Left colon (tissue), 2 donors: ENCODE measurements at places on chromosomes 6 and 20.
A peak's percentile ranks its signal among the peaks of the same experiment; 100 is the strongest.

DNA sequence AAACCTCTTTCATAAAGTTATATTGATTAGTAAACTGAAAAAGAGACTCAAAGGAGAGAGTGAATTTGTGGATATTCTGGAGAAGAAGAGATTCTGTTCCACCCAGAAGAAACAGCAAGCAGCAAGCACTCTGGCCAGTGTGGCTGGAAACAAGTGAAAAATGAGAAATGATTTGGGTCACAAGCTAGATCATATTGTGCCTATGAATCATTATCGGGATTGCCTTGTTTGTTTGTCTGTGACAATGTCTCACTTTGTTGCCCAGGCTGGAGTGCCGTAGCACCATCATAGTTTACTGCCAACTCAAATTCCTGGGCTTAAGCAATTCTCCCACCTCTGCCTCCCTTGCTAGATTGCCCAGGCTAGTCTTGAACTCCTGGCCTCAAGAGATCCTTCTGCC is 106.5 kb upstream of the LOC128125822 start:
- DNase-seq, result no peak

DNA sequence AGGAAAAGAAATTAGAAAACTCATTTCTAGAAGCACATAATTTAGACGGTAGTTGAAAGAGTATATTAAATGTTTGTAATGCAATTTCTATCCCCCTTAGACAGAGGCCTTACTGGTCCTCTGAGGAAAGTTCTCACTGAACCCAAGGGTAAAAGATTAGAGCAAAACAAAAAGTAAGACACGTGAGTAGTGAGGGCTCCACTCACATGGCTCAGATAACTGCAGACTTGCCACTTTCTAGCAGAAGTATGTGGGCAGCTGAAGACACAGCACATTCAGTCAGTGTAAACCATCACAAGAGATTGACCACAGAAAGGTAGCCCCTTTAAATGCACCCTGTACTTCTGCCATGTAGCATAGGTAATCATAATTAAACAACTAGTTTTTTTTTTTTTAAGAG is 193.8 kb downstream of the BTBD9 start:
- no peak for DNase-seq

DNA sequence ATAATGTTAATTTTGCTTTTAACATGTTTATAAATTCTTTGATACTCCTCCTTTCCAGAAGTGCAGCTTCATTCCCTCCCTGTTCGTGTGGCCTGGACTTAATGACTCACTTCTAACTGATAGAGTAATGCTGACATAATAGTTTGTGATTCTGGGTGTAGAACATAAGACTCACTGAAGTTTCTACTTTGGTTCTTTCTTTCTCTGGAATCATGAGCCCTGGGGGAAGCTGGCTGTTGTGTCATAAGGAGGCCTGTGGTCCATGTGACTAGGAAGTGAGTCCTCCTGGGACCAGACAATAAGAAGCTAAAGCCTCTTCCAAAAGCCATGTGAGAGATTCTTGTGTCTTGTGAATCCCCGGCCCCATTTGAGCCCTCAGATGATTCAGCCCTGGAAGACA is 30.5 kb upstream of the HLA-G start:
- no peak for DNase-seq

- no peak for DNase-seq
Observed at GRCh38 chr20:43022568-43022967, 167.1 kb downstream of the PTPRT start.

- no peak for DNase-seq
Observed at GRCh38 chr6:149440735-149441671, 40.9 kb downstream of the SUMO4 start.

DNA sequence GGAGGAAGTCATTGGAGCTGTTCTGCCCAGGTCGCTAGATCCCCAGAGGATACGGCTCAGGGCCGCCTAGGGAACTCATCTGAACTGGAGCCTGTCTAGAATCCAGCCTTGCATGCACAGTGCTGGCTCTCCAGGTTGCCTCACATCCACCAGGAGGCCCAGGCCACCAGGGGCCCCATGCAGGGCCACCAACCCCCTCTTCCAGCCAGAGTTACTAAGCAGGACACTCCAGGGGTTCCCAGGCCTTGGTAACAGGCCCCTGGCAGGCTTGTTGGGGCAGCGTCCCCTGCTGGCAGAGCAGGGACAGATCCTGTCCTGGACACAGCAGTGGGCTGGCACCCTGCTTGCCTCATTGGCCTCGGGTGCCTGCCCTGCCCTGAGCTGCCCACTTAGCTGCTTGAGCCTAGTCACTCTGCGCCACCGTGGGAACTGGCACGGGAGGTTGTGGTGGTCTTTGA is 35.3 kb downstream of the EFCAB8 start:
- peak; percentile 12 for DNase-seq

GRCh38 chr20:46073443-46073842 is 16.3 kb downstream of the NCOA5 start:
- no peak for DNase-seq

- DNase-seq, result no peak
Observed at GRCh38 chr20:38110525-38111178, 54.4 kb downstream of the TGM2 start.

GRCh38 chr6:82396964-82397751 is 33.5 kb downstream of the TPBG start:
- no peak for DNase-seq

- no peak for DNase-seq
Observed at GRCh38 chr6:44533421-44533820, 145.9 kb downstream of the CDC5L start.

GRCh38 chr20:42576167-42576566 is 613.5 kb downstream of the PTPRT start:
- DNase-seq, result no peak

- DNase-seq, result no peak
Observed at GRCh38 chr20:45067558-45067957, 33.4 kb downstream of the KCNS1 start.

DNA sequence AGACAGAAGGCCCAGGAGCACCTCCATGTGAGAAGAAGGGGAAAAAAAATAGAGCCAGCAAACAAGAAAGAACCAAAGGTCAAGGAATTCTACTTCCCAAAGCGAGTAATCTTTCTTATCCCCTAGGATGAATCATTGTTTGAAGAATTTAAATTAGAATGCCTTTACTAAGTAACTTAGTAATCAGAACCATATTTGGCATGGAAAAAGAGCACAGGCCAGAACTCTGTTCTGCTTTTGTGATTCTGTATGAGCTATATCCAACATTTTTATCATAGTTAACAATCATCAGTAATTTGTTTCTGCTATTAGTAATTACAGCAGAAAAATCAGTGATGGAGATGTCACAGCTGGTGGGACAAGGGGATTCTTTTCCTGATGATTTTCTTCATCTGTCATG is 228.8 kb upstream of the FAM83B start:
- no peak for DNase-seq

DNA sequence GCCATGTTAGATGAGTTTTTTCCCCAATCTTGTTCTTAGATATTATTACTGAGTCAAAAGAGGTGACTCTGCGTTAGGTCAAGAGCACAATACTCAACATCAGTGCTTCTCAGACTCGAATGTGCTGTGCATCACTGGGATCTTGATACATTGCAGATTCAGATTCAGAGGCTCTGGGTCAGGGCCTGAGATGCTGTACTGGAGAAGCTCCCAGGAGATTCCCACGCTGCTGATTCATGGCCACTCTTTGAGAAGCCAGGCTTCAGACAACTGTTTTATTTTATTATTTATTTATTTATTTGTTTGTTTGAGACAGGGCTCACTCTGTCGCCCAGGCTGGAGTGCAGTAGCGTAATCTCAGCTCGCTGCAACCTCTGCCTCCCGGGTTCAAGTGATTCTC is 41.4 kb upstream of the ARID1B start:
- no peak for DNase-seq

DNA sequence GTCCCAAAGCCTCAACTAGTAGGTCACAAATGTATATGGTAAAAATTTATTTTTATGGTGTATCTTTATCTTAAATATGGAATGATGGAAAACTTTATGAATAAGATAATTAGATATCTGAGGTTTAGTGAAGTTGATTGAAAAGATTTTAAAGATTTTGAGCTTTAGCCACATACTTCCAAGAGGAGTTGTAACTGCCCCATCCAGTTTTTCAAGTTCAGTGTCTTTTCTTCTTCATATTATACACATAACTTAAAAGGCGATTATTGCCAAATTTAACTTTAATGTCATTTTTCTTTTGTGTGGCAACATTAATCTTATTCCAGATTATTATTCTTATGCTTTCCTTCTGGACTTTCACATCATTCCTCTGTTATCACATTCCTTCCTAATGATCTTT is 266.4 kb downstream of the TINAG start:
- no peak for DNase-seq

- no peak for DNase-seq
Observed at GRCh38 chr6:12952318-12952717, 235.8 kb downstream of the PHACTR1 start.

- no peak for DNase-seq
Observed at GRCh38 chr20:55090286-55090685, 614.9 kb downstream of the DOK5 start.

DNA sequence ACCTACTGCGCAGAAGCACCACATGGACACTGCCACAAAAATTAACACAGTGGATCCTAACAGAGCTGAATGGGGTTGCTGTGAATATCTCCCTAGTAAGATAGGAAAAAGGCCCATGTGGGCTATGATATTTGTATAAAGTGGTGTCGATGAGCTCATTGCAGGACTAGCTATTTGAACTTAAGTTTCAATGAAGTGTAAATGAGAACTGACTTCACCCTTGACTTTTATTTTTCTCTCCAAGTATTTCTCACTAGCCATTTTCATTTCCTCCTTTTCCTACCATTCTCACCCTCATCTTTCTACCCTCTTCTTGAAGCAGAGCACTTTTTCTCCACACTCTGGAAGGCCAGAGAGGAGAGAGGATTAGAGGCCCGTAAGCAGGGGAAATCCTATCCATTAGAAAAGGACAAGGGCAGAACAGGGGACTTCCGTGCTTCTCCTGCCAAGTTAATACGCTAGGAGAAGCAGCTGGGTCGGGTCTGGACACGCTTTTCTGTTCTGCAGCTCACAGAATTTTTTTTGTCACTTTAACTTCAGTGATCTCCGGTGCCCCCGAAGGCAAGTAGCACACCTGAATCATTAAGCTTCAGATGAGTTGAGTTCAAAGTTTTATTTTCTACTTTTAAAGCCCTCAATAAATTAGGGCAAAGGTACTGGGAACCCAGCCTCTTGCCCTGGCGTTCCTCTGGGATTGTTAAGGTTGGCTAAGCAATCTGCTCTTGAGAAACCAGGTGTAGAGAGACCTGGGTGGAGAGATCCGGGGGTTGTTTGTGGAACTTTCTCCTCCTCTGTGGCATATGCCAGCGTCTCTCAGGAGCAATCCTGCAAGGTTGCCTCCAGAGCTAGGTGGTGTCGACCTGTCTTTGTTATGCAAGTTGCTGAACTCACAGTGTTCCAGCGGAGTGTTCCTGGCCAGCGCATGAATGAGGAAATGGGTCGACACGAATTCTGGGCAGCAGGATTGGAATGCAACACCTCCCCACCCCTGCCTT is 56.2 kb upstream of the ARID1B start:
- peak; percentile 55 for DNase-seq

GRCh38 chr6:75551367-75551952 is 50.2 kb upstream of the SENP6 start:
- DNase-seq, result no peak

DNA sequence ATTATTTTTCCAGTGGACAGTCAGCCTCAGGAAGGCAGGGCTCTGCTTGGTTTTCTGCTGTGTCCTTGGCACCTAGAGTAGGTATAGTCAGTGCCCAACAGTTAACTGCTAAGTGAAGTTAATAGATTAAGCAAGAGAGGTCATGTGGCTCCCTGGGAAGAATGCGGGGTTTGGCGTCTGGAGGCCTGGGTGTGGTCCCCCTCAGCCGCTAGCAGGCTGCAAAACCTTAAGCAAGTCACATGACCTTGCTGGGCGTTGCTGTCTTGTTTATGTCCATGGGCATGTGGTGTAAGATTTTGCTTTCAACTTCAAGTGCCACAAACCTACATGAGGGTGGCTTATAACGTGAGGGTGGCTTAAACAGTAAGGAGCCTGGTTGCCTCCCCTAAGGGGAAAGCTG is 75.5 kb upstream of the SCP2D1 start:
- no peak for DNase-seq

DNA sequence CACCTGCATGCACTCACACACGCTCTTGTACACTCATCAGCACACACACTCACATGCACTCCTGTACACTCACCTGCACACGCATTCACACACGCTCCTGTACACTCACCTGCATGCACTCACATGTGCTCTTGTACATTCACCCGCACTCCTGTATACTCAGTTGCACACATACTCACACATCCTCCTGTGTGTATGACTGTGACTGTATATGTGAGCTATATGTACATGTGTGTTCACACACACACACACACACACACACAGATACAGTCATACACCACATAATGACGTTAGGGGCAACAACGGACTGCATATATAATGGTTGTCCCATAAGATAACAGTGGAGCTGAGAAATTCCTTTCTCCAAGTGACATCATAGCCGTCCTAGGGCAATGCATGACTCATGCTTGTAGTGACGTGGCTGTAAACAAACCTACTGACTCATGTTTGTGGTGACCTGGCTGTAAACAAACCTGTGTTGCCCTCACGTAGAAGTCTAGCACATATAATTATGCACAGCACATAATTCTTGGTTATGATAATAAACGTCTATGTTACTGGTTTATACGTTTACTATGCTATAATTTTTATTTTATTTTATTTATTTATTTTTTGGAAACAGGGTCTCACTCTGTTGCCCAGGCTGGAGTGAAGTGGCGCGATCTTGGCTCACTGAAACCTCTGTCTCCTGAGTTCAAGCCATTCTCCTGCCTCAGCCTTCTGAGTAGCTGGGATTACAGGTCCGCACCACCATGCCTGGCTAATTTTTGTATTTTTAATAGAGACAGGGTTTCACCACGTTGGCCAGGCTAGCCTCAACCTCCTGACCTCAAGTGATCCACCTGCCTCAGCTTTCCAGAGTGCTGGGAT is 22.8 kb upstream of the TAF4 start:
- no peak for DNase-seq

DNA sequence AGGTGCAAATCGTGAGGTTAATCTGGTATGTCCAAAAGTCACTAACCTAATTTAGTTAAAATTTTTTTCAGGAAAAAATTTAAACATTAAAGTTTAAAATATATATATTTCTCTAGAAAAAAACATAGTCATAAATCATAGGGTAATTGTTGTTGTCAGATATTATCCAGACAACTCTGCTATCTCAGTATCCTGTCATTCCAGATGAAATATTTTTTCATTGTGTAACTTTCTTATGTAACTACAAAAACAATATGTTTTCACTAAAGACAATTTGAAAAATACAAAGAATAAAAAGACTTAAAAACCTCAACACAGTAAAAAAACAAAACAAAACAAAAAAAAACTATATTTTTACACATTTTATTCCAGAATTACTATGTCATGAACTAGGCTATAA is 57.6 kb downstream of the TENT5A start:
- DNase-seq, result no peak

DNA sequence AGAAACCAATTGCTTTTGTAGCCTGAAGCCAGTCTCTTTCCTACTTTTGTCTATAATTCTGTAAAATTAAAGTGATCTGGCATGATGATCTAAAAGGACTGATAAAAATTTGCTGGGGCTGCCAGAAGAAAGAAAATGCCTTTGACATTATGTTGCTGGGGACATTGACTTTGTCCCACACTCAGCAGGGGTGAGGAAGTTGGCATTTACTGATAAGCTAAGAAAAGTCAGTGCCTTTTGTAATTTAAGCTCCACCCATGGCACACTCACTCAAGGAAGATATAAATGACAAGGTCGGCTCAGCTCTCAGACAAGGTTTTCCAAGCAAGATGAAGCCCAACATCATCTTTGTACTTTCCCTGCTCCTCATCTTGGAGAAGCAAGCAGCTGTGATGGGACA is at the start of gene SEMG1:
TSS of gene SEMG1 (plus strand) at position 309 of the 400 bp plus-strand sequence. CDS start at position 330, 21 bp downstream.
- no peak for DNase-seq
